ENCODE measurements at places on chromosomes 2 and 18.

- DNase-seq, result no peak
These were observed 196.8 kb upstream of the CYRIA start for GRCh38 chr2:16862471-16862870.

DNA sequence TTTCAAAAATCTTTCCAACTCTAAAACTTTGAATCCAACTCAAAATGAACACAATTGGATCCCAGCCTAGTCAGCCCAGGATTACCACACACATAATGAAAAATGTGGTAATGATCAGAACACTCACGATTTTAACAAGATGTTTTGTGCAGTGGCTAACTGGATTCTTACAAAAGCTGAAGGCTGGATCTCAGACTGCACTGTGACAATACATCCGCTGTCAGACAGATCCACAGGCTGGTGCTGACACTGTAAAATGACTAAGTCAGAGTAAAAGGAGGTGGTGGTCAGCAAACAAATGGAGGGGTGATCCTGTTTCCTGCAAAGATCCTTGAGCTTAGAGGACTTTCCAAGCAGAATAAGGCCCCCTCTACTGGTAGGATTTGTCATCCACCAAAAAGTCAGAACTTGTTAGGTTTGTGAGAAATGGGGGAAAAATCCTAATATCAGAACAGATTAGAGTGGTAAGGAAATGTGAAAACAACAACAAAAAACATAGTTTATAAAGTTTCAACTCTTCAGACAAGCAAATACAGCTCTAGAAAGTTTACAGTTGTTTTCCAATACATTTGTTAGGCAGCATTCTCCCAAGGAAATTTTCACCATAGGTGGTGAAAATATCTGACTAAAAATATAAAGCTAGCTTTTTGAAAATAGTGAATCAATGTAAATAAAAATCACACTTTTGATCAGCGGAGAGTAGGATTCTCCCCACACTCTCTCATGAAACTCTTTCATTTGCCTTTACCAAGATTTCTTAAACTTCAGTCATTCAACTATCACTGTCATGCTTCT lies 211.9 kb downstream of the AGPS start:
- peak; percentile 47 for DNase-seq

- DNase-seq, result peak; percentile 77
These were observed 88.6 kb upstream of the FHL2 start for GRCh38 chr2:105487142-105488069.

DNA sequence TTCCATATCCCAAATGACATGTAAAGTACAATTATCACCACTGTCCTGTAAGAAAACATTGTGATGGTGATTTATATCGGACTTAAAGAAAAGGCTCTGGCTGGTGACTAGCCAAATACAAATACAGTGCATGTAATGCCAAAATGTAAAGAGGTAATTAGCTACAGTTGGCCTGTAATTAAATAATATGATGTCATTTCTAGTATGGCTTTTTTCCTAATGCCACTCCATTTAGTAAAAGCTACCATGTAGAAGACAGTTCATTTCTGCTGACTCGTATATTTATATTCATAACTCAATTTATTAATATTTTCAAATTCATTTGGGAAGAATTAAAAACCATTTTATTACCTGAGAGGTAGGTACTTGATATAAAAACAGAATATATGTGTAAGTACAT lies 815.7 kb downstream of the ERBB4 start:
- DNase-seq, result no peak

DNA sequence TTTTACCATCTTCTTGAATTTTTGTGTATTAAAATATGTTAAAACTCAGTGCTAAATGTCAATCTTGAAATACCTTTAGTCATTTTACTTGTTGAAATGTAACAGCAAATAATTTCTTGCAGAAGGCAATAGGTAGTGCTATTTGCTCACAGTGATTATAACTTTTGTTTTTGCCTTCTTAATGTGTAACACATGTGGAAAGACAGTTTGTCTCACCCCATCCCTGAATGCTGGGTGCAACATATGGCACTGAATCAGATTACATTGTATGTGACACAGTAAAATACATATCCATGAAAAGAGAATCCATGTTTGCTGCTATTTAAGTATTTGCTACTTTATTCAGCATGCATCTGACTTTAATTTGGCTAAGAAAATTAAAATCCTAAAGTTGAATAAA lies 35.3 kb downstream of the FRZB start:
- DNase-seq, result no peak

DNA sequence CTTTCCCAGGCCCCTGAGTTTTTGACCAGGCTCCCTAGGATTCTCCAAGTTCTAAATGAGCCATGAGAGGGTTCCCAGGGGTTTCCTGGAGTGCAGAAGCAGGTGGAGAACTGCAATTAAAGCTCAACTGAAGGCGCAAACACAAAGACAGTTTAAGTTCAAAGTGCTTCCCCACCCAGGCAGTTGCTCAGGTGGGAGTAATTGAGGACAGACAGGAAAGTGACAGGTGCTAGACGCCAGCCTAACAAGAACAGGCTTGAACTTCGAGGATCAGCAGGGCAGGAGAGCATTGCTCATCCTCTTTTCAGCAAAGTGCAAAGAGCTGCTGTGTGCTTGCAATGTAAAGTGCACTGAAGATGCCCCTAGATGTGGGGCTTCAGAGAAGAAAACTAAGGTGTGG lies 77.2 kb upstream of the ST8SIA3 start:
- no peak for DNase-seq

DNA sequence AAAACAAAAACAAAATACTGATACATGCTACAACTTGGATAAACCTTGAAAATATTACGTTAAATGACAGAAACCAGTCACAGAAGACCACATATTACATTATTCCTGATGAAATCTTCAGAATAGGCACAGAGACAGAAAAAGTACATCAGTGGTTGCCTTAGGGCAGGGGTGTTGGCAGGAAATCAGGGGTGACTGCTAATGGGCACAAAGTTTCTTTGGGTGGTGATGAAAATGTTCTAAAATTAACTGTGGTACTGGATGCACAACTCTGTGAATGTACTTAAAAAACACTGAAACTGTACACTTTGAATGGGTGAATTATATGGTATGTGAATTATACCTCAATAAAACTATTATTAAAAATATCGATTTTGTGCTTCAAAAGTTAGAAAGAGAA lies 16.6 kb downstream of the NCKAP1 start:
- DNase-seq, result no peak

GRCh38 chr2:25505622-25506021 lies 163.9 kb upstream of the DNMT3A start:
- DNase-seq, result no peak

- DNase-seq, result no peak
These were observed 15.4 kb upstream of the ACYP2 start for GRCh38 chr2:54099829-54100585.

GRCh38 chr18:2692508-2692907 lies 37.0 kb downstream of the SMCHD1 start:
- no peak for DNase-seq

GRCh38 chr2:46299365-46300263 lies 2.4 kb downstream of the EPAS1 start:
- DNase-seq, result peak; percentile 28

DNA sequence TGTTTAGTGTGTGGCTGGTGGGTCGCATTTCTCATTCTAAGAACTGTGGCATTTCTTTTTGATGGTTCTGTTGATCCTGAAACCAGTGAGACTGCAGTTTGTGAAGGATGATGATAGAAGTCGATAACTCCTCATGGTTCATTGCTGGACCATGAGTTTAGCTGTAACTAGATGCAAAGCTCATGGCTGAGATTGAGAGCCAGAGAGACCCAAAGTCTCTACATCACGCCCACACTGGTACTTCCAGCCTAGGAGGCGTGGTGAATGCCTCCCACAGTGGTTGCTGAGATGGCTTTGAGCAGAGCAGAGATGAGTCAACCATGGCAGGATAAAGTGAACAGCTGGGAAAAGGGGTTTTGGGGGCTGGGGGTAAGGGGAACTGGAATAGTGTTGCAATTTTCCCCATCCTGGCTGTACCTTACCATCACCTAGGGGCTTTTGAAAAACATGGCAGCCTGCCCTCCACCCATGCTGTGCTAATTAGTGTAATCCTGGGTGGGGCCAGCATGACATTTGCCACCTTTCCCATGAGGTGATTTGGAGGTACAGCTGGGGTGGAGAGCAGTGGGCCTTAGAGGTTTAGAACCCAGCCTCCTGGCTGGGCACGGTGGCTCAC lies 24.1 kb downstream of the INPP4A start:
- DNase-seq, result no peak

GRCh38 chr2:12119841-12120240 lies 373.4 kb downstream of the LPIN1 start:
- peak; percentile 15 for DNase-seq

DNA sequence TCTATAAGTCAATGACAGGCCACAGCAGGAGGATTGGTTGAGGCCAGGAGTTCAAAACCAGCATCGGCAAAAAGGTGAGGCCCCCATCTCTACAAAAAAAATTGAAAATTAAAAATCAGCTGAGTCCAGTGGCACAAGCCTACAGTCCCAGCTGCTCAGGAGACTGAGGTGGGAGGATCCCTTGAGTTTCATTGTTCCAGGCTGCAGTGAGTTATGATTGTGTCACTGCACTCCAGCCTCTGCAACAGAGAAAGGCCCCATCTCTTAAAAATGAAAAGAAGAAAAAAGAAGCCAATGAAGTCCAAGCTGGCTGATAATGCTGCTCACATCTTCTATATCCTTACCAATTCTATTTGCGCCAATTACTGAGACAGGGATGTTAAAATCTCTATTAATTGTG lies 39.1 kb downstream of the MRPS5 start:
- DNase-seq, result no peak

DNA sequence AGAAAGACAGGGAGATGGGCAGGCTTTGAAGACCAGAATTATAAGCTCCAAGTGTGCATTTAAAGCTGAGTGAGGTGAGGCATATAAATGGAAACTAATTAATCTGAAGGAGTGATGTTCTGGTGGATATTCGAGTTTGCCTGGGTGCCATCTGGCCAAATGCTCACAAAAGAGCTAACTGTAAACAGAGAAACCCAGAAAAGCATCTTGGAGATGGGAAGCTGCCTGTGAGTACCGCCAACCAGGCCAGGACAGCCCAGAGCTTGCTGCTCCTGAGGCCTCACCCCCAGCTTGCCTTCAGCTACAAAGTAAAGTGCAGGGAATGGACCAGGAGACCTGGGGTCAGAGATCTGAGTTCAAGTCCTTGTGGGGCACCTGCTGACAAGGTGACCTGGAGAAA lies 446.1 kb upstream of the MYT1L start:
- no peak for DNase-seq

DNA sequence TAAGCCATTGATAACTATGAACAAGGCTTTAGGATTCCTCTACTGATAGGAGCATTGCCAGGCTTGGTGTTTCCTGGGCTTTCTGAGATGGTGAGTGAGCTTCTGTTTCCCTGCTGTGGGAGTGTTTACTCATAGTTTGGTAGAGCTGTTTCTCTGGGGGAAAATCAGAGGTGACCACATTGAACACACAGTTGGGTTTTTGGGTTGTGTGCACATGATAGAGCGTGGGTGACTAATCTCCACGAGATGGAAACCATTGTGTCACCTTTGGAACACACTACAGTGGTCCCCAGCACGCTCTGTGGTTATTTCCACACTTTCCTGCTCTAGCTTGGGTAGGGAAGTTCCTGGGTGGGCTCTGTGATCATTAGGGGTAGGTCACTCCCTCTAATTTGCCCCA lies 5.4 kb downstream of the IL1R1 start:
- no peak for DNase-seq

DNA sequence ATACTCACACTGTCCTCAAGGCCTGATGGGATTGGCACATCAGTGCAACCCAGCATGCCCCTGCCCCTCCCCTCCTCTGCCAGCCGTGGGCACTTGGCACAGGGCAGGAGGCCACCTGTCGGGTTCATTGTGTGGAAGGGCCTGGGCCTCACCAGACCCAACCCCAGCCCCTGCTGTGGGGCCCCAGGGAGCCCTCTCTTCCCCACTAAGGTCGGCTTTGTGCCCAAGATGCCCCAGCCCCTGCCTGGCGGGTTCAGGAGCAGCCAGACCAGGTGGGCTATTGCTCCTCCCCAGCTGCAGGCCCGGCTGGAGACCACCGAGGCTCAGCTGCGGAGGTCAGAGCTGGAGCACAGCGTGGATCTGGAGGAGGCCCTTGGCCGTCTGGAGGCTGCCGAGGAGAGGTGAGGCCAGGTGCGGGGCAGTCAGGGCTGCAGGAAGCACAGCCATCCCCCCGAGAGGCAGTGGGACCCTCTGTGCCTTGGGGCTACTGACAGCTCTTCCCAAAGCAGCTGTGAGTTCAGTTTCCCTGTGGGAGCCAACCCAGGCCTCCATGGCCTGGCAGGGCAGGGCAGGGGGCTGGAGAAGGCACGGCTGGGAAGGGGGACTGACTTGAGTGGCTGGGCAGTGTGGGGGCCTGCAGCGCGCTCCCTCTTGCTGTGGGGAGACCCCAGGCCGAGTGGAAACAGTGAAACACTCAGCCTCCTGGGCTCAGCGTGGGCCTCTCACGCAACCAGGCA lies 16.3 kb downstream of the CROCC2 start:
- DNase-seq, result no peak

DNA sequence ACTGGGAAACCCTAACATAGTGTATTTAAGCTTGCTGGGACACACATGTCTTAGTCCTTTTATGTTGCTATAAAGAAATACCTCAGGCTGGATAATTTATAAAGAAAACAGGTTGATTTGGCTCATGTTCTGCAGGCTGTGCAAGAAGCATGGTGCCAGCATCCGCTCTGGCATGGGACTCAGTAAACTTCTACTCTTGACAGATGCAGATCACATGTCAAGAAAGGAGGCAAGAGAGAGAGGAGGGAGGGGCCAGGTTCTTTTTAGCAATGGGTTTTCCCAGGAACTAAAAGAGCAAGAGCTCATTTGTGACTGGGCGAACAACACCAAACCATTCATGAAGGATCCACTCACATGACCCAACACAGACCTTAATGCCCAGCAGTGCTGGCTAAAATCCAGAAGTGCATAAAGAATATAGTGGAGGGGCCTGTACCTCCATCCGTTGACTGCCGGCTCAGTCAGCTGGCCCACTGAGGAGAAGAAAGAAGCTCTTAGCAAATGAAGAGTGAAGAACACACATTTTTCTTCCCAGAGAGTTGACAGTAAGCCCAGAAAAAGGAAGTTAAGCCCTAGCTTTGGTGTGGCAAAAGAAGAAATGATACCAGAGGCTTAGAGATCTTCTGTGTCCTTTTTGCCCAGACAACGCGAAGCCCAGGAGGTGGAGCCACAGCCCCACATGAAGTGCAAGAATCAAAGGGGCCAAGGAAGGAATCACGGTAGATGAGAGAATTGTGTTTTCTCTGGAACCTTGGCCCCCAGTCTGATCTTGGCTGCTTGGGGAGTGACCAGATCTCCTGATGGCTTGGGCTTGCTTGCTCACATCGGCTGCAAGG lies 183.5 kb upstream of the FAM98A start:
- no peak for DNase-seq

GRCh38 chr2:172313715-172314341 lies 113.6 kb upstream of the ITGA6 start:
- DNase-seq, result no peak

DNA sequence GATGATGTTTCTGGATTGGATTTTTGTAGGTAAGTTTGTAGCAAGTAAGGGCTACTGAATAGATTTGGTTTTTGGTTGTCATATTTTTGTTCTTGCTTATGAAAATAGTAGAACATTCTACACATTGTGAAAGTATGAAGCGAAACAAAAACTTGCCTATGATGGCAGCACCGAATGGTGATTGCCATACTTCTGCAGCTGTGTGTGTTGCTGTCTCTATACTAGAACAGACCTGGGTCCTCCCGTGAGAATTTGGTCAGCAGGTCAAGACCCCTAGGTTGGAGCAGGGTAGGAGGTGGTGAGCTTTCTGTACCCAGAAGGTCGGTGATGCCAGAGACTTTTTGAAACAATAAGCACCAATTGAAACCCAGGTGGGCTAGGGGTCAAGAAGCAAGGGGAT lies 322.6 kb downstream of the PRKCE start:
- DNase-seq, result no peak

Measured in skeletal muscle cell (primary cell).